ENCODE measurements at places on chromosomes 6 and 20. TPM values are rescaled to one million over a fixed set of nuclear protein-coding genes. Genes with fewer than 3 reads are reported as not detected.

ARMC12 gene
- total RNA-seq = 2.6 TPM

SULF2 gene
- total RNA-seq = 97.8 TPM

UBE2C gene
- total RNA-seq = 33.0 TPM

HAO1 gene
- total RNA-seq = not detected

MARCKS gene
- 442 TPM for total RNA-seq

GPX5 gene
- not detected for total RNA-seq

ASIP gene
- not detected for total RNA-seq

BPIFB4 gene
- total RNA-seq = not detected

FAM217A gene
- not detected for total RNA-seq

ROS1 gene
- not detected for total RNA-seq

CNR1 gene
- total RNA-seq = 143 TPM

SFTA2 gene
- total RNA-seq = not detected

HS3ST5 gene
- total RNA-seq = 17.4 TPM

HTR1E gene
- 0.34 TPM for total RNA-seq

GPLD1 gene
- total RNA-seq = 2.0 TPM

SLC32A1 gene
- 0.59 TPM for total RNA-seq

KCNS1 gene
- not detected for total RNA-seq

FHL5 gene
- not detected for total RNA-seq

CFAP61 gene
- total RNA-seq = 5.0 TPM

KIF13A gene
- total RNA-seq = 26.7 TPM

GATA5 gene
- 1.3 TPM for total RNA-seq

UBD gene
- not detected for total RNA-seq

SEMG1 gene
- not detected for total RNA-seq

OPRM1 gene
- not detected for total RNA-seq

CST8 gene
- total RNA-seq = not detected

GUCA1A gene
- 2.2 TPM for total RNA-seq

RIN2 gene
- total RNA-seq = 108 TPM

STK35 gene
- 17.4 TPM for total RNA-seq

HTR1B gene
- 4.2 TPM for total RNA-seq

MRAP2 gene
- total RNA-seq = 5.1 TPM

FRK gene
- total RNA-seq = 0.37 TPM

CDSN gene
- total RNA-seq = not detected

COL9A1 gene
- total RNA-seq = 1.8 TPM

SYCP2 gene
- total RNA-seq = 0.69 TPM

COL12A1 gene
- 2.4 TPM for total RNA-seq

SLX4IP gene
- 7.9 TPM for total RNA-seq

MLIP gene
- total RNA-seq = 0.44 TPM

TBC1D7 gene
- 39.9 TPM for total RNA-seq

VSTM2L gene
- total RNA-seq = 15.9 TPM

TBX18 gene
- total RNA-seq = 5.1 TPM

LPIN3 gene
- total RNA-seq = 5.9 TPM

MCCD1 gene
- not detected for total RNA-seq

CASS4 gene
- total RNA-seq = not detected

BTBD3 gene
- total RNA-seq = 24.3 TPM

HCRTR2 gene
- total RNA-seq = not detected

MAS1 gene
- total RNA-seq = not detected

CCND3 gene
- total RNA-seq = 27.1 TPM
